ENCODE measurements at places on chromosomes 5 and 9.
A peak's percentile ranks its signal among the peaks of the same experiment; 100 is the strongest.

DNA sequence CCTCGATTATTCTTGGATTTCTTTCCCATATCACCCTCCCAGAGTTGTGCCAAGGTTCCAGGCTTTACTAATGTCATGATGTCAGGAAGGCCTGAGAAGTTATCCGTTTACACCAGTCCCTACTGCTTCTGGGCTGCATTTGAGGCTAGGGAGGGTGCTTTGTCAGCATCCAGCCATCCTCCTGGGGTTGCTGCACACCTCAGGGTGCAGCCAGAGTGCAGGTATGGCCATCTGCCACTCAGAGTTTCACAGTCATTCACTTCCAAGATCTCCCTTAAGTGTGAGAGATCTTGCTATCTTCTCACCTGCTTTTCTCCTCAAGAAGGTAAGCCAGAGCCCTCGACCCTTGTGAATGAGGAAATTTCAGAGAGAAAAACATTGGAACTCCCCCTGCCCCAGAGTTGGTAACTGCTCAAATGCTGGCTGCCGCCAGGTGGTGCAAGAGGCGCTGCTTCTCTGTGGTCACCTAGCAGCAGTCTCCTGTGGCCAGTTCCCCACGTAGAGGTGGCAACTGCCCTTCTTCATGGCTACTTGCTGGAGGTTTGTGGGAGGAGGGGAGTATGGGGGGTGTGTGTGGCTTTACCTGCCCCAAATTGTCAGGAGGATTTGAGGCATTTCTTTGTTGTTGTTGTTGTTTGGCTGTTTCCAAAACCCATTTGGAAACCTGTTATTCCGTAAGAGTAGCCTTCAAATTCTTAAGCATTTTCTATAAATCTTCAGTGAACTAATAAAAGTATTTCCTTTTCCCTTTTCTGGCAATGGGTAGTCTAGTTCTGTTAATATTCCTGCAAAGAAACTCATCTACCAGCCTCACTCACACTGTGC lies 259.6 kb upstream of the DMRT1 start:
- no peak for DNase-seq

GRCh38 chr9:131636593-131636992 lies 91.3 kb downstream of the PRRT1B start:
- no peak for DNase-seq

DNA sequence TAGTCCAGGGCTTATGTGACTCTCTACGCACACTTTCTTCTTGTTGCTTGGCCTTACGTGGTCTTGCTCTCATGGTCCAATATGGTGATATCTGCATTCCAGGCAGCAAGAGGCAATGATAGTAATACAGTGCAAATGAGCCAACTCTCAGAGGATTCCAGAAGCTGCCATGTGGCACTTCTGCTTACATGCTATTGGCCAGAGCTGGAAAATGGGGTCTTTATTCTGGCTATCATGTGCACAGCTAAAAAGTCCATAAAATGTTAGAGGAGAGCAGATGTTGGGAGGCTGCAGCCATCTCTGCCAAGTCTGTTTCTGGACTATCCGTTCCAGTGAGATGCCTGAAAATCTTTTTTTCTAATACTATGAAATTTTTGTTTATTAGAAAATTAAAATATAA lies 2.9 kb upstream of the SEPTIN8 start:
- no peak for DNase-seq

- no peak for DNase-seq
Measured at GRCh38 chr9:123536455-123536868, 180.5 kb downstream of the CRB2 start.

- no peak for DNase-seq
Measured at GRCh38 chr9:72202009-72202408, 52.8 kb downstream of the GDA start.

DNA sequence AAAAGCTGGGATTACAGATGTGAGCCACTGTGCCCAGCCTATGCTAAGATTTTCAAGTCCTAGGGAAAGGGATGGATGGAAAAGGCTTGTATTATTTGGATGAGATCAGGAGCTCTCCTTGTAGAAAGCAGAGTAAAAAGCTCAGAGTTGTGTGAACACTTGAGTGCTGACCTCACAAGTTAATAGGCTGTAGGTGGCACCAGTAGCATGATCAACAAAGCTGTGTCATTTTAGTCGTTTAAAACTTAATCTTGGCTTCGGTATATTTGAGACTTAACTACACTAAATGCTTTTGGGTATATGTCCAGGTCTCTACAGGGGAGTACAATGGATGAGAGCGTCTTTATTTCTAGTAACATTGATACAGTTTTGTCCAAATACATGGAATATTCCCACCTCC lies 264.2 kb downstream of the TMEM38B start:
- DNase-seq, result no peak

- DNase-seq, result no peak
Measured at GRCh38 chr9:38263532-38263931, 129.0 kb upstream of the ALDH1B1 start.

- DNase-seq, result no peak
Measured at GRCh38 chr5:175471196-175471595, 7.2 kb upstream of the SFXN1 start.

GRCh38 chr5:78755822-78756429 lies 107.4 kb upstream of the LHFPL2 start:
- no peak for DNase-seq

- DNase-seq, result peak; percentile 52
Measured at GRCh38 chr5:137822158-137822764, 45.4 kb upstream of the MYOT start.

GRCh38 chr5:150142959-150143349 lies 12.7 kb downstream of the PDGFRB start:
- DNase-seq, result no peak

- DNase-seq, result no peak
Measured at GRCh38 chr9:124074746-124075145, 63.2 kb downstream of the LHX2 start.

GRCh38 chr9:110999379-110999778 lies 38.9 kb downstream of the LPAR1 start:
- no peak for DNase-seq

DNA sequence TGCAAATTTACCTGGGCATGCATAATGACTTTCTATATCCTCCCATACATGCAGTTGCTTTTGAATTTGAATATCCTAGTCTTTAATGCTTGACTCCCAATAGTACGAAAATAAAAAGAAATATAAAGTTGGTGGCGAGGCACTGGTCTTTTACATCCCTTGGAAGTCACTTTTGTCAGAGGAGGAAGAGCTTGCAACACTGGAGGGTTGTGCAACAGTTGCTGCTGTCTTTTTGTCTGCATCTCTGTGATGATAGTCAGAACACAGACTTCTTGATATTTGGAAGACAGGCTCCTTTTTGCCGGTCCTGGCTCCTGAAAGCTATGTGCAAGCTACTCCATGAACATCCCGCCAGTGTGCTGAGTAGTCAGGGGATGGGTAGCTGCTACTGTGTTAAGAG lies 16.8 kb upstream of the SGCD start:
- DNase-seq, result no peak

DNA sequence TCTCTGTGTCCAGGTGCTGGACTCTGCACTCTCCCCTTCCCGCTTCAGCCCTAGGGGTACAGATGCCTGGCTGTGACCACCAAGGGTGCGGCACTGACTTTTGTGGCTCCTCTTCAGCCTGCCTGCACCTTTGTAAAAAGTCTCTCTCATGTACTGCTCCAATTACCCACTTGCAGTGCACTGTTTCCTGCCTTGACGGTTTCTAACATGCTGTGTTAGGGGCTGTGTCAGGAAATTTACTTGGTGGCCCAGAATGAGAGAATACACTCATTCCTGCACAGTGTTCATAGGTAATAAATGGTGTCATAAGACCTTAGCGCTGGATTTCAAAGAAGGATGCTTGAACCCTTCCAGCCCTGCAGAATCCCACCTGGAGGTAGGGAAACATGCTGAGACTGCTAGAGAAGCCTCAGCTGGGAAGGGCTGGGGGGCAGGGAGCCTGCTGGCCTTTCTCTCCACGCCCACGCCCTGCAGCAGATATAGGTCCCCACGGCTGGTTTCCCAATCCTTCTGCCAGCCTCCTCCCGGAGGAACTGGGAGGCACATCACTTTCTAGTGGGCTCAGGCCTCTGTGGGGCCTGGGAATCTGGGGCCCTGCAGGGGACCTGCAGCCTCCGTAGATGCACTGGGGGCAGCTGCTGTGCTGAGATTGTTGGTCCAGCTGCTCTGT lies 17.6 kb upstream of the HRH2 start:
- no peak for DNase-seq

GRCh38 chr9:38166501-38166900 lies 97.5 kb upstream of the SHB start:
- DNase-seq, result no peak

DNA sequence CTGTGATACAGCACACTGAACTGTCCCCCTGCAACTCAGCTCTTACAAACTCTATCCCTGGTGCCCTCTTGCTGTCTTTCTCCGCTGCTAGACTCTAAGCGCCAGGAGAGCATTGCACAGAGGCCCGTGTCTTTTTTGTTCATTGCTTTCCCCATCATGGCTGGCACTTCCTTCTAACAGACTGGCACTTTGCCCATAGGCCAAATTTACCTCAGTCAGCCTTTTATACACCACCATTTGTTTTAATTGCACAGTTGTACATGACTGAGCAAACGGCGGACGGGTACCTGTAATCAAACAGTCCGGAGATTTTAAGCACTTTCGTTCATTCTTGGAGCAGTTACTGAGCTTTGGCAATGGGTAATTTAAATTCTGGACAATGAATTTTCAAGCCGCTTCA lies 102.2 kb upstream of the CLINT1 start:
- no peak for DNase-seq

DNA sequence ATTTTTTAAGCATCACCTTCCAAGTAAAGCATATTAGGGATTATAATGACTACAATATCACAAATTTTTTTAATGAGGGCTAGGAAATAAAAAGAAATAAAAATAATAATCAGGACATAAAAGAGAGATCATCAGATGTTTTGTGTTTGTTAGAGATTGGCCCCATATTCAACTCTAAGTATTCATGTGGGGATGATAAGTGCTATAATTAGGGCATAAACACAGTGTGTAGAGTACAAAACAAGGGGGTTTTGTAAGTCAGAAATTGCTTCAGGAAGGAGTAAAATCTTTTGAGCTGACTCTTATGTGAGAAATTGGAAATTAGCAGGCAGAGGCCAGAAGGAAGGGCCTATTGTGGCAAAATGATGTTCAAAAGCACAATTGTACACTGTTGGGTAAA lies 127.3 kb downstream of the STARD4 start:
- no peak for DNase-seq
